RPMI7951 (cell line): ENCODE measurements at places on chromosomes 3 and 15. TPM values are rescaled to one million over a fixed set of nuclear protein-coding genes. Genes with fewer than 3 reads are reported as not detected.

Gene TNNC1
- not detected in 2 replicates for total RNA-seq

Gene SNTN
- total RNA-seq: not detected in 2 replicates

Gene SLC15A2
- 0.24 and 1.2 TPM in 2 replicates for total RNA-seq

DNA sequence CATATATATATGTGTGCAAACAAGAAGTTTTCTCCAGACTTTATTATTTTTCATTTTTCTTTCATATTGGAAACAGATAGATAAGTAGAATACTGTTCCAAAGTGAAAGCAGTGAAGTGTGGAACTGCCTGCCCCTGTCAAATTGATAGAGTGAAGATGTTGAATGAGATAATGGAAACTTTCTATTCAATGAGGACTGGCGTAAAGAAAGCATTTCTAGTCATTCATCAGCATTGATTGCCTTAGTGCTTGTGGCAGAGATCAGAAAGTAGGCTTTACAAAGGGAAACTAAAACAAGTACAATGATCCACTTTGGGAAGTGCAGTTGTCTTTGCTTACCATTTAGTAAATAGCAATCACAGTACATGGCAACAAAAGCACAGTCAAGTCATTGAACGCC lies 300.0 kb downstream of the CADM2 start:
- DNase-seq: no peak

DNA sequence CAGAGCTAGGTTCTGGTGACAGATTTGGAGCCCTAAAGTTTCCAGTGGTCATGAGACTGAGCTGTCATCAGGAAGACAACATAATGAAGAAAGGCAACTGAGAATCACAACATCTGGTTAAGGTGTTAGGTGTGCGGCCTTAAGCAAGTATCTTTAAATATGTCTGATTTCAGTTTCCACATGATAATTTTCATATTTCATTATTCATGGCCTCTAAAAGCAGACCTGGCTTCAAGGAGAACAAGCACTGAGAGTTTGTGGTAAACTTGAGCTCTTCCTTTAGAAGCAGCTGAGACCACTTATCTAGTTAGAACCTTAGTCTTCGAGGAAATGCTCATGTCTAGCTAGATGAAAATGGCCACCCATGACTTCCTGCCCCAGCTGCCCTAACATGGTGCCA lies 25.7 kb upstream of the MYLK start:
- no peak for DNase-seq

GRCh38 chr15:78397382-78397781 lies 40.6 kb upstream of the IREB2 start:
- no peak for DNase-seq

GRCh38 chr3:4730719-4731118 lies 237.6 kb downstream of the ITPR1 start:
- DNase-seq: peak; percentile 79

GRCh38 chr3:122936335-122936734 lies 91.2 kb downstream of the SEMA5B start:
- peak; percentile 24 for DNase-seq

- no peak for DNase-seq
Measured at GRCh38 chr3:31955581-31955980, 25.5 kb downstream of the OSBPL10 start.

GRCh38 chr15:75801859-75802593 lies 41.2 kb upstream of the UBE2Q2 start:
- peak; percentile 70 for DNase-seq

GRCh38 chr15:67190326-67190725 lies 64.1 kb downstream of the AAGAB start:
- DNase-seq: no peak

GRCh38 chr15:92655178-92655995 lies at the start of gene FAM174B:
FAM174B (minus strand) TSS chr15:92655775.
- no peak for DNase-seq

DNA sequence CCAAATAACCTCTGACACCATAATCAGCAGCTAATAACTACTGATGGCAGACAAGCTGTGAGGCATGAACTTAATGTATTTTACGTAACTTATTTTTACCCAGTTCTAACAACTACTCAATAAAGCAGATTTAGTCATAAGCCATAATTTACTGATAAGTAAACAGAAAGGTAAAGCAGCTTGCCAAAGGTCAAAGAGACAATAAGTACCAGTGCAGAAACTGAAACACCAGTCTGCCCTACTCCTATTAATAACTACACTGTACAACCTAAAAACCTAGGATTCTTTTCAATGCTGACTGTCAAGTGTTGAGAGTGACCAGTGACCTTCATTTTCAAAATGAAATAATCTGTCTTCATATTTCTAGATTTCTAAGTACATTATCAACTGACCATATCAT lies 152.2 kb downstream of the NR2E3 start:
- no peak for DNase-seq
